ENCODE measurements at places on chromosomes 1 and 21. TPM values are rescaled to one million over a fixed set of nuclear protein-coding genes. Genes with fewer than 3 reads are reported as not detected.

Gene UBE2U
- total RNA-seq, result not detected

GRCh38 chr21:45513003-45513717 is 29.1 kb downstream of the SLC19A1 start:
- H3K4me1 ChIP-seq, result peaks cover 21% of the 10 kb centered on the region
- H3K36me3 ChIP-seq, result peaks cover 9% of the 10 kb centered on the region
- H3K27me3 ChIP-seq, result no peaks in the 10 kb centered on the region
- no peak overlapping the region for H3K27ac ChIP-seq
- H3K4me3 ChIP-seq, result no peak overlapping the region

GRCh38 chr1:116807394-116808199 is 53.4 kb downstream of the CD2 start:
- peaks cover 18% of the 10 kb centered on the region for H3K36me3 ChIP-seq
- peak overlapping the region; percentile 95 for H3K27ac ChIP-seq
- no peaks in the 10 kb centered on the region for H3K27me3 ChIP-seq

- H3K27ac ChIP-seq, result no peak overlapping the region
- H3K36me3 ChIP-seq, result no peaks in the 10 kb centered on the region
- peaks cover 3% of the 10 kb centered on the region for H3K4me1 ChIP-seq
- no peak overlapping the region for H3K4me3 ChIP-seq
- no peak for DNase-seq
- peaks cover 6% of the 10 kb centered on the region for H3K27me3 ChIP-seq
Measured at GRCh38 chr1:2595261-2595811, 8.8 kb downstream of the PRXL2B start.

- H3K27me3 ChIP-seq, result peaks cover 4% of the 10 kb centered on the region
- H3K27ac ChIP-seq, result no peak overlapping the region
- no peaks in the 10 kb centered on the region for H3K36me3 ChIP-seq
- no peak for DNase-seq
Measured at GRCh38 chr1:100671601-100672000, 47.9 kb upstream of the VCAM1 start.

- no peak for DNase-seq
- H3K4me3 ChIP-seq, result no peak overlapping the region
- H3K27ac ChIP-seq, result no peak overlapping the region
- no peaks in the 10 kb centered on the region for H3K4me1 ChIP-seq
- no peaks in the 10 kb centered on the region for H3K27me3 ChIP-seq
Measured at GRCh38 chr1:190328361-190328760, 149.3 kb downstream of the BRINP3 start.

Gene CCDC181
- total RNA-seq, result not detected

DNA sequence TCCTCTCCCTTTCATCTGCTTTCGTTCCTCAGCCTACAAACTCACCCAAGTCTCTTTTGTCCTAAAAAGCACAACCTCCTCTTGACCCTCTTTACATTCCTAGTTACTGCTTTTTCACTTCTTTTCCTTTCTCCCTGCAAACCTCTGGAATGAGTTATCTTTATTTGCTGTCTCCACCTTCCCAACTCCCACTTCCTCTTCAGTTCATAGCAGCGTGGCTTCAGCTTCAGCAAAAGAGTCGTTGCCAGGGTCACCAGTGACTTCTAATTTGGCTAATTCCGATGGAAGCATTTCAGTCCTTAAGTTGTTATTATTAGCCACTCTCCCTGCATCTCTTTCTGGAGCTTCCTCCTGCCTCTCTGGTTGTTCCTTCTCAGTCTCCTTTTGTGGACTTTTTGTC is 6.2 kb upstream of the TMEM54 start:
- no peak overlapping the region for H3K4me3 ChIP-seq
- no peaks in the 10 kb centered on the region for H3K36me3 ChIP-seq
- no peaks in the 10 kb centered on the region for H3K4me1 ChIP-seq
- no peak for DNase-seq
- no peak overlapping the region for H3K27ac ChIP-seq
- peaks cover 32% of the 10 kb centered on the region for H3K27me3 ChIP-seq

DNA sequence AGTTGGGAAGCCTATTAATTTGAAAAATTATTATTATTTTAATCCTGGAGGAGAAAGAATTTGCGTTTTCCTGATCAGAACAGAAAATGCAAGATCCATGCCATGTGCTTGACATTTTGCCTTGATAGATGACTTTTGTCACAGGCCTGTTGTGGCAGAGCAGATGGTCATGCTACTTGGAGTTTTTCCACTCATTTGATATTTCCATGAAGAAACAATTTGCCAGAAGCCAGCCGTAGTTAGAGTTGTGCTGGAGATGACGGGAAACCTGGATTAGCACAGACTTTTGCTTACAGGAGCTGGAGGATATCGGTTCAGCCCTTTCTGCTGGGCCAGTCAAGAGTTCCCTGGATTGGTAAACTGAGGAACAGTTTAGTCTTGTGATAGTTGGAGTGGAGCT is 3.2 kb downstream of the RCAN3 start:
- peak overlapping the region; percentile 62 for H3K4me3 ChIP-seq
- no peak for DNase-seq
- H3K27ac ChIP-seq, result peak overlapping the region; percentile 95
- no peaks in the 10 kb centered on the region for H3K27me3 ChIP-seq
- peaks cover 73% of the 10 kb centered on the region for H3K4me1 ChIP-seq

DNA sequence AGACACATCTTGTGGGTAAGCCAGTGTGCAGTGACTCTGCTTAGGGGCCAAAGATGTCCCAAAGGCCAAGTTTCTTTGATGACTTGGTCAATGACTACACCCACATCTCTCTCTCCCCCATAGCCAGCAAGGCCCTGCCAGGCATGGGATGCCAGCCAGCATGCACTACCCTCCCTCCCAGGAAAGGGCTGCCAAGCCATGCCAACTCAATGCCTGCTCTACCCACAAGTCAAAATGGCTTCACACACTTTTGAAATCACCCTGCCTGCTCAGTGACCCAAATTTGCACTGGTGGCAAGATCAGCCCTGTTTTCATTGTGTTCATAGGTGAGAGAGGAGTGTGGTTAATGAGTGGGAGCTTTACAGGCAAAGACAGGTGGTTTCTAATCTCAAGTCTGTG is 112.5 kb downstream of the MATN1 start:
- H3K27me3 ChIP-seq, result peaks cover 12% of the 10 kb centered on the region
- no peak overlapping the region for H3K4me3 ChIP-seq
- no peak overlapping the region for H3K27ac ChIP-seq
- H3K4me1 ChIP-seq, result no peaks in the 10 kb centered on the region
- no peak for DNase-seq

DNA sequence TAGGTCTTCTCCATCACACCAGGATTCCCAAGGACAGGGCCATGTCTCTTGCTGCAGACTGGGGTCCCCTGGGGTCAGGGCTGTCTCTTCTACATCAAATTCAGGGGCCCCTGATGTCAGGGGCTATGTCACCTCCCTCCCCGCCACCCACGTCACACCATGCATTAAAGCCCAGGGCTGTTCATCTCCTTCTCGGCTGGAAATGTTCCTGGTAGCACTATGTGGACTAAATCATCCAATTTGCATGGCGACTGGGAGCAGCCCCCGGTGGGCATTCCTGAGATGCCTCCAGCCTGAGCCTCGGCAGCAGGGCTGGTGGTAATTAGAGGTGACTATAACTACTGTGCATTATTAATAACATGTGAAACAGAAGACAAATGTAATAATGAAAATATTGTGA is 151.7 kb upstream of the HMGB4 start:
- H3K4me1 ChIP-seq, result no peaks in the 10 kb centered on the region
- H3K4me3 ChIP-seq, result no peak overlapping the region
- H3K27me3 ChIP-seq, result no peaks in the 10 kb centered on the region
- no peak for DNase-seq
- no peak overlapping the region for H3K27ac ChIP-seq
- H3K36me3 ChIP-seq, result no peaks in the 10 kb centered on the region

DNA sequence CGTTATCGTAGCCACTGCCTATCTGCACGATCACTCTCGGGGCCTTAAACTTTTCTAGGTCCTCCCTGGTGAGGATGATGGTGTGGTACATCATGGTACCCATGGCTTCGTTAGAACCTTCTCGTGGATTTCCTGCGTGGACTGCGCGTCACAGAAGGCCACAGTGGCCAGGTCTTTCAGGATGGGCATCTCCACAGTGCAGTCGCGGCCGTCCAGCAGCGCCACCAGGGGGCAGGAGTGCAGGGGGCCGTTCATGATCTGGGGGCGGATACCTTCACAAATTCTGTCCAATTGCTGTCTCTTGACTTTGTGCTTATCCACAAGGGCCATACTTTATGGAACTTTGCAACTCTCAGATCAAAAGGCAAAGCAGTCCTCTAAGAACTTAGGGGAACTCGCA is 69.6 kb downstream of the WLS start:
- H3K4me3 ChIP-seq, result no peak overlapping the region
- no peak for DNase-seq
- no peaks in the 10 kb centered on the region for H3K4me1 ChIP-seq
- no peaks in the 10 kb centered on the region for H3K36me3 ChIP-seq
- H3K27me3 ChIP-seq, result no peaks in the 10 kb centered on the region

DNA sequence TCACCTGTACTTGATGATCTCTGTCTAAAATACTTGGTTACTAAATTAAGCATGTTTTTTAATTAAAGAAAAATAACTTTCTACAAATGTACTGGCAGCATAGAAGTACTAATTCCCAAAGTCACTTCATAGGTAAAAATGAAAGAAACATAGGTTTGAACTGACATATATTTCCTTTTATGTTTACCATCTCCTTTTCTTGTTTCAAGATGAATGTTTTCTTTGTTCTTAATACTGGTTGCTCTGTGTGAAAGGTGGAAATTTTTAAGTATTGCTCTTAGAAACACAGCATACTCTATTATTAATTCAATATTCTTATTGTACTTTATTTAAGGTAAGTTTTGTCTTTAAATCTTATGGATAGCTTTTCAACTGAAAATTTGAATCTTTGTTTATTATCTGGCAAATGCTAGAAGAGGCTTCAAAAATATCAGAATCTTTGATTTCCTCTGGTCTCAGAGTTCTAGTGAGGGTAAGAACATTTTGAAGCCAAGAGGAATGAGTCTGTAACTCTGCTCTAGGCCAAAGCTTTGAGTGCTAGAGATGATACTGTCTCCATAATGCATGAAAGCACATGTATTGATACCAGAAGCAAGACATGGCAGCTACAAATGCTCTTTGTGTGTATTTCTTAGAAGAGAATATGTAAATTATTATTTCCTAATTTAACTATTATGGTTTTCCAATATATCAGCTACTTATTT is 18.2 kb downstream of the RRP15 start:
- peaks cover 2% of the 10 kb centered on the region for H3K4me1 ChIP-seq
- no peak overlapping the region for H3K4me3 ChIP-seq
- DNase-seq, result no peak
- peaks cover 3% of the 10 kb centered on the region for H3K36me3 ChIP-seq

Gene CIART
- total RNA-seq, result 1.7 TPM

DNA sequence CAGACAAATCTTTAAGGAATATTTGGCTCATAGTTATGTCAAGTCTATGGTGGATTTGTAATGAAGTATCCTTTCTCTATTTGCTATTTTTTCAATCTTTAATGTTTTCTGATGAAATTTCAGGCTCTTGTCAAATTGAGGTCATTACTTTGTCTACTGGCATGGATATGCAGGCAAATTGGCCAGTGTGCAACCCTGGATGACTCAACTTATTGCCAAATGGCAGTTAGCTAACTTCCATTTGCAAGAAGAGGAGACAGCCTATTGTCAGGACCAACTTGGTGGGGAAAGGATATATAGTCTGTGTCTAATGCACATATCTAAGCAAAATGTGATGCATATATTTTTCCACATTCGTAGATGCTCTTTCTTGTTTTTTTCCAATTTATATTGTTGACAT is 530.5 kb downstream of the PTBP2 start:
- H3K27me3 ChIP-seq, result no peaks in the 10 kb centered on the region
- H3K4me3 ChIP-seq, result no peak overlapping the region
- H3K27ac ChIP-seq, result no peak overlapping the region
- no peak for DNase-seq
- no peaks in the 10 kb centered on the region for H3K4me1 ChIP-seq

DNA sequence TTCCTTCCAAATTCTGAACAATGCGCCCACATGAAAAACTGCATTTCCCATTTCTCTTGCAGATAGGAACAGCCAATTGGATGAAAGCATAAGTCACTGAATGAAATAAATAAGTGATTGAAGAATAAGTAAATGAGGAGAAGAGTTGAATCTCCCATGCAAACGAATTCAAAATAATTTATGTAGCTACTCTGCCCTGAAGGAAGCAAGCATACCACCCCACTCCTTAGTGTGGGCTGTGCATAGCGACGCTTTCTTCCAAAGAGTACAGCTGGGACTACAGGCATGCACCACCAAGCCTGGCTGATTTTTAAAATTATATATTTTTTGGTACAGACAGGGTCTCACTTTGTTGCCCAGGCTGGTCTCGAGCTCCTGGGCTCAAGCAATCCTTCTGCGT is 16.5 kb upstream of the RIMKLA start:
- no peak overlapping the region for H3K4me3 ChIP-seq
- H3K36me3 ChIP-seq, result no peaks in the 10 kb centered on the region
- H3K27ac ChIP-seq, result no peak overlapping the region
- no peak for DNase-seq

- no peaks in the 10 kb centered on the region for H3K36me3 ChIP-seq
- H3K4me1 ChIP-seq, result peaks cover 5% of the 10 kb centered on the region
- H3K27me3 ChIP-seq, result no peaks in the 10 kb centered on the region
- no peak for DNase-seq
- H3K4me3 ChIP-seq, result no peak overlapping the region
- H3K27ac ChIP-seq, result no peak overlapping the region
Measured at GRCh38 chr1:59444520-59444919, 147.6 kb downstream of the FGGY start.

DNA sequence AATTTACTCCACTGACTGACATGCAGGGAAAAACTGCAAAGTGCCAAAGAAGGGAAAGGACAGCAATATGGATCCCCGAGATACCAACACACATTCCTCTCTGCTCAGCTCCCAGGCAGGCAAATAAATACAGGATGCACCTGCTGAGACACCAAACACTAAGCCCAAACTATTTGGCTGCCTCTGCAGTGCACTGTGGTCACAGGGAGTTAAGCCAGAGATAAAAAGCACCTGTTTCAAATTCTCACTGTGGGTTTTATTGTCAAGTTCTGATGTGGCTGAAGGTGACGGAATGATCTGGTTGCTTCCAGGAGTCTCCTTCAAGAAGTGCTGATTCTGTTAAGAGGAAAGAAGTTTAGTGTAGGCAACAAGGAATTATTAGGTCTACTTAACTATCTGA is 17.7 kb downstream of the TEX38 start:
- DNase-seq, result no peak
- peaks cover 82% of the 10 kb centered on the region for H3K36me3 ChIP-seq
- H3K27ac ChIP-seq, result no peak overlapping the region
- no peak overlapping the region for H3K4me3 ChIP-seq
- peaks cover 11% of the 10 kb centered on the region for H3K4me1 ChIP-seq
- H3K27me3 ChIP-seq, result no peaks in the 10 kb centered on the region

All from activated CD4-positive, alpha-beta memory T cell treated with anti-CD3 and anti-CD28 coated beads, Interleukin-2, amount 10 ng/mL, durations not matched to agents 7 days and 5 days (primary cell).